ENCODE measurements at places on chromosomes 7 and 10.

- DNase-seq, result no peak
Measured at GRCh38 chr7:37784015-37784414, 64.4 kb upstream of the NME8 start.

DNA sequence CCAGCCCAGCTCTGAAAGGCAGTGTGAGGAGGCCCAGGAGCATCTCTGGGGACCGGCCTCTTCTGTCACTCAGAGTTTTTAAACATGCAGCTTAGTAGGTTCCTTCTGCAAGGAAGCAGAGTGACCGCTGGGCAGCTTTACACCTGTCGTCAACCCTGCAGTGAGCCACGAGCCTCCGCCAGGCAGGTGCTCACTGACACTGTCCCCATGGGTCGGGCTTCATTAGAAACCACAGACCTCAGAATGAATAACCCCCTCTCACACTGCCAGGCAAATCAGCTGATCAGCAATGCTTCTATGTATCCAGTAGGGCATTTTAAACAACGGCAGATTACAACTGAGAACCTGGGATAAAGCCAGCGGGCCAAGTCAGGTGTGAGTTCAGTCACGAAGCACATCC, 106.1 kb downstream of the MAD1L1 start:
- DNase-seq, result no peak

DNA sequence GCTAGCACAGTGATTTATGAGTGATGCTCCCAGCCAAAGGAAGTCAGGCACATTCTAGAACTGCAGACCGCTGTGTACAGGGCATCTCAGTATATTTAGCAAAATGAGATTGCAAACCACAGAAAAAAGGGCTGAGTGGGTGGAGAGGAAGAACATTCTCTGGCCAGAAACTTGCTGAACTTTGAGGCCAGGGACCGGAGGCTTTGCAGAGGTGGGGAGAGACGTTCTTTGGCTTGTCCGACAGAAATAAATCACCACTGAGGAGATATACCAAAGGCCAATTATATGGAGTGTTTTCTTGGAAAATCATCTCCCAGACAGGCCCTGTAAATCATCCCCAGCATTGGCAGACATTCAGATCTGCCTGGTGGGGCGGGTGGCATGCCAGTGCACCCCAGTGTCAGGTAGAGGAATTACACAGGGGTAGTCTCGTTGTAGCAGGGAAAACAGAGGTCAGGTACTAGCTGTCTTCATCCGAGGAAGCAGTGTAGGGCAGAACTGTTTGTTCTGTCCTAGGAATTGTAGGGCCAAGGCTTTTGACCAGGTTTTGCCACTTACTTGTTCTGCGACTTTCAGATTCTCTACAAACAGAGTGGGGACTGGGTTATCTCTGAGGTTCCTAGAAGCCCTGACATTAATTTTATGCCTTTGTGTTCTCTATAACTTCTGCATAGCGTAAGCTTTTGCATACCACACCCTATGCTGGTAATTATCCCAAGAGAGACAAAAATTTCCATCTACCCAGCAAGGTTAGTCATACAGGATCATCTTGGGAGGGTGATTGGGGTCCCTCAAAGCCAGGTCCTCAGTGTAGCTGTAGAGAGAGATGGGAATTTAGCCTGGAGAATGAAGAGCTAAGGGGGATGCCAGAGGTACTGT, 655.6 kb downstream of the LRMDA start:
- no peak for DNase-seq

GRCh38 chr10:71774916-71775702, 1.8 kb upstream of the VSIR start:
- DNase-seq, result no peak

DNA sequence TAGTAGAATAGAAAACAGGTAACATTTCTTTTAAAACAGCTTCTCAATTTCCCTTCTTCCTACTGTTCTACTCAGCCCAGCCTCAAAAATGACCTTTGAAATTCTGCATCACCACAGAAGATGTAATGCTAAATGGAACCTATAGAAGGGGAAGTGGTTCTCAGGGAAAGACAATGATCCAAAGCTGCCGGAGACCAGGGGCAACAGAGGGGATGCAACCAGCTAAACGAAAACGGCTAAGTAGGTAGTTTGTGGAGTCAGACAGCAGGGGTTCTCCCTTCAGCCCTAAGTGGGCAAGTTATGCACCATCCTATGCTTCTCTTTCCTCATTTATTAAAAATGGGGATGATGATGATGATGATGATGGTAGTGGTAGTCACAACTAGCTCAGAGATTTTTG, 214.3 kb downstream of the ELMO1 start:
- no peak for DNase-seq

- no peak for DNase-seq
Measured at GRCh38 chr10:29063806-29064644, 224.8 kb upstream of the LYZL1 start.

GRCh38 chr7:80428161-80429054, 83.5 kb downstream of the GNAT3 start:
- DNase-seq, result no peak

- no peak for DNase-seq
Measured at GRCh38 chr10:117684672-117685211, 142.2 kb downstream of the EMX2 start.

DNA sequence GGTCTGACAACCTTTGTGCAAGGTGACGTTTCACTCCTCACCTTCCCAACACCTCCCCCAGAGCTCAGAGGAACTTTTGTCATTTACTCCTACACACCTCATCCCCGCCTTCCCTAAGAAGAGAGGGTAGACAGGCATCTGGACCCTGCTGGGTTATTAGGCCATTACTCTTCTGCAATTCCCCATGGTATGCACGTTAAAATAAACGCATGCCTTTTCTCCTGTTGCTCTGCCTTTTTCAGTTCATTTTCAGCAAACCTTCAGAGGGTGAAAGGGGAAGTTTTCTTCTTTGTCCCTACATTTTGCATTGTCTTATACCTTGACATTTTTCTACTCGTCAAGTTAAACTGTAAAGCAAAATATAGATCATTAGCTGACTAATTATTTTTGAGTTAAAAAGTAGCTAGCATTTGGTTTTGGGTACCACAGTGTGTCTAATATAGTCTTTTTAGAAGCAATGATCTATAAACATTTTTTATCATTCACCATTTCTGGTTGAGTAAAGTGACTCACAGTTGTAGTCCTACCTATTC, 10.5 kb upstream of the EDRF1 start:
- DNase-seq, result no peak

DNA sequence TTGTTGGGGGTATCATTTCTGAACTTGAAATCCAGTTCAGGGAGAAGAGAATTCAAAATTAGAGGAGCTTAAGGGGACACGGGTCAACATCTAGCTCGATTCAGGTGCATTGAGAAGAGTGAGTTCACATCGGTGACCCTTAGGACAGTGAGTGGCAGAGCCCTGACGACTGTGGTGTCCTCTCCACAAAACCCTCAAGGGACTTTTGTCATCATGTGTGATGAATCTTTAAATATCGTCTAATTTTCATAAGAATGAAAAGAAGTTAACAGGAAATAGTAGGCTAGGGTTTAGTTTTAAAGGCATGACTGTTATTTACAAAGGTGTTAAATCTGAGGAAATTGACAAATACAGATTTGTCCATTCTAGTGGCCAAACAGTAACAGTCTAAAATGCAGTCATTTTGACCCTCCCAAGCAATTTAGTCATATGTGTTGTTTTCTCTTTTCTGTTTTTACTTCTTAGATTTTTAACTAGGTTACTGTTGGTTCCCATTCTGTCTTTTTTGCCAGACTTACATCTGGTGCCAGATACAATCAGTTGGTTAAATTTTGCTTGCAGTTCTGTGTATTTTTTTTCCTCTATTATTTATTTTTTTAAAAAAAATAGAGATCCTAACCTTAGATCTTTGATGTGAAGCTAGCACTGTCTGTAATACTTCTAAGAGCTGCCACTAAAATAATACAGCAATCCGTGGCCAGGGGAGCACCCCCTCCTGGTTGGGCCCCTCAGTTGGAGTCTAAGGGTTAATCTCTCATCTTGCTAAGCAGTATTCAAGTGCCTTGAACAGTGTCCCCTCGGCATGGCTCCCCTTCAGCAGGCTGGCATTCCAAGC, 34.9 kb upstream of the SH2B2 start:
- DNase-seq, result no peak

DNA sequence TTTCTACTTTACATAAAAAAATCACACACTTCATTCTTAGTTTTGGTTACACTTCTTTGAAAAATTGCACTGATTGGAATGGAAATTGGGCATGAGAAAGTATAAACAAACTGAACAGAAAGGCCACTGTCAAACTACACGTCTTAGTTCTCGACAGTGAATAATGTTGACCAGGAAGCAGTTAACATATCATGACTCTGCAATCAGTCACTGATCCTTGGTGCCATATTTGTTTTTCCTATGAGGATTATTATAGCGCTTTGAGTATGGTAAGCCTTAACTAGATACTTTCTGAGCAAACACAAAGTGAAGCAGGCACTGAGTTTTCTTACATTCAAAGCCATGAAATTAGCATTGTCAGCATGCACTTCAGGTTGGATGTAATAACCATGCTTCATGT, 495.1 kb upstream of the ANKRD30A start:
- DNase-seq, result no peak

DNA sequence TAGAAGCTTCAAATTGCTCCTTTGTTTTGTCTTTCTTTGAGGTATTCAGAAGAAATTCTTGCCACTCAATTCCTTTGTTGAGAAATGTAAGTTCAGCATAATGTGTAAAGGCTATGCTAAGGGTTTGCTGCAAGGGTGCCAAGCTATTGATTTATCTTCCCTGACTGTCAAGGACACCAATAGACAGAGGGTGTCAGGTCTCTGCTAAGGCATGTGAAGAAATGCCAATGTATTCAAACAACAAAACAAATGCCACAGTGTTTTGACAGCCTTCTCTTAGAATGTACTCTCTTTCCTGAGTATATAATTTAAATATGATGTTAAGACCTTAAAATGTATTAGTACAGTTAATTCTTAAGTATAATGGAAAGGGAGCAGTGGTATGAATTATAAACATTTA, 62.4 kb downstream of the LRGUK start:
- DNase-seq, result no peak

DNA sequence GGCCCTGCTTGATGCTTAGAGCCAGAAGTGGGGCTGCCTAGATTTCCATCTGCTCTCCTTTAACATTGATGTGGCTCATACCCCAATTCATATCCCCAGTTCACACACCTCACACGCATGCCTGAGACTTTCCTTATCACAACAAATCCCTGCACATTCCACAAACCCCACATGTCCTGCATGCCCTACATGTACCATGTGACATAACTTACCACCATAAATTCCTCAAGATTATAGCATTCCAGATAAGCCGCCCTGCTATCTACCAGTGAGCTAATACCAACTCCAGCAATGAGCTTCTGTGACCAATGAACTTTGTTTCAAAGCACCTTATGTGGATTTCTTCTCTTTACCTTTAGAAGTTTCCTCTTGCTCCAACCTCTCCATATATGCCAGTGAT, 104.7 kb upstream of the RAB11FIP2 start:
- DNase-seq, result no peak

DNA sequence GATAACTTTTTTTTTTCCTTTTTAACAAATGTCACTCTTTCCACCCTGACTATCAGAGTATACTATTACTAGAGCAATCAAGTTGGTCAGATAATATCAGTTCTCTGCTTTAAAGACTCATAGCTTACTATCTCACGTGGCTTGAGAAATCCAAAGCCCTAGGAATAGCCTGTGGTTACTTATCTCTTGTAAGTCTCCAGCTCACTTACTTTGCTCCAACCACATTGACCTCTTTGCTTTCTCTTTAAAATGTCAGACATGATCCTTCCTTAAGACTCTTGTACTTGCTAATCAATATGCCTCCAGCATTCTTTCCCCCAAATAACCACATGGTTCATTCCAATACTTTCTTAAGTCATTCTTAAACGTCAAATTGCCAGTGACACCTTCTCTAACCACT, 1292.2 kb downstream of the REEP3 start:
- DNase-seq, result no peak

- no peak for DNase-seq
Measured at GRCh38 chr7:112293416-112293815, 86.9 kb downstream of the ZNF277 start.

Measured in amygdala (tissue), 56 donors.